Right lung (tissue), 10 donors: ENCODE measurements at places on chromosomes 7 and 10. TPM values are rescaled to one million over a fixed set of nuclear protein-coding genes. Genes with fewer than 3 reads are reported as not detected.
A peak's percentile ranks its signal among the peaks of the same experiment; 100 is the strongest.

GRCh38 chr10:78448994-78449418 lies 415.3 kb downstream of the RPS24 start:
- no peak for DNase-seq

GRCh38 chr10:7082967-7083366 lies 327.9 kb downstream of the SFMBT2 start:
- no peak for DNase-seq

The TRPV5 gene
- polyA plus RNA-seq = 0.09 TPM

DNA sequence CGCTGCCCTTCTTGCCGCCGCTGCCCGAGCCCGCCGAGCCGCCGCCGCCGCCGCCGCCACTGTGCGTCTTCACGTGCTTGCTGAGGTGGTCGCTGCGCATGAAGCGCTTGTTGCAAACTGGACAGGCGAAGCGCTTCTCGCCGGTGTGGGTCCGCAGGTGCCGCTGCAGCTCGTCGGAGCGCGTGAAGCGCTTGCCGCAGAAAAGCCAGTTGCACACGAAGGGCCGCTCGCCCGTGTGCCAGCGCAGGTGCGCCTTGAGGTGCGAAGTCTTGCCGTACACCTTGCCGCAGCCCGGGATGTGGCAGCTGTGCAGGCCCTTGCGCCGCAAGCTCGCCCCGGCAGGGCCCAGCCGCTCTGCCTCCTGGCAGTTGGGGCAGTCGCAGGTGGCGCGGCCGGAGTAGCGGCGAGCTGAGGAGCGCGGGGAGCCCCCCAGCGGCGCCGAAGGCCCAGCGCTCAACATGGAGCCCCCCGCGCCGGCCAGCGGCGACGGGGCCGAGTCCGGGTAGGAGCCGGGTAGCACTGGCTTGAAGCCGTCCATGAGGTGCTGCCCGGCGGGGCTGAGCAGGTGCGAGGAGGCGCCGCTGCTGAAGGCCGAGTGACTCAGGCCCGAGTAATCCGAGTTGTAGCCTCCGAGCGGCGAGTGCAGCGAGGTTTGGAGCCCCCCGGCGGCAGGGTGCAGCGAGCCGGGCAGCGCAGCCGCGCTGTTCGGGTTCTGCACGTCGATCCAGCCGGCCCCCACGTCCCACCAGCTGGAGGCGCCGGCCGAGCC lies 2.1 kb downstream of the SP8 start:
- no peak for DNase-seq

DNA sequence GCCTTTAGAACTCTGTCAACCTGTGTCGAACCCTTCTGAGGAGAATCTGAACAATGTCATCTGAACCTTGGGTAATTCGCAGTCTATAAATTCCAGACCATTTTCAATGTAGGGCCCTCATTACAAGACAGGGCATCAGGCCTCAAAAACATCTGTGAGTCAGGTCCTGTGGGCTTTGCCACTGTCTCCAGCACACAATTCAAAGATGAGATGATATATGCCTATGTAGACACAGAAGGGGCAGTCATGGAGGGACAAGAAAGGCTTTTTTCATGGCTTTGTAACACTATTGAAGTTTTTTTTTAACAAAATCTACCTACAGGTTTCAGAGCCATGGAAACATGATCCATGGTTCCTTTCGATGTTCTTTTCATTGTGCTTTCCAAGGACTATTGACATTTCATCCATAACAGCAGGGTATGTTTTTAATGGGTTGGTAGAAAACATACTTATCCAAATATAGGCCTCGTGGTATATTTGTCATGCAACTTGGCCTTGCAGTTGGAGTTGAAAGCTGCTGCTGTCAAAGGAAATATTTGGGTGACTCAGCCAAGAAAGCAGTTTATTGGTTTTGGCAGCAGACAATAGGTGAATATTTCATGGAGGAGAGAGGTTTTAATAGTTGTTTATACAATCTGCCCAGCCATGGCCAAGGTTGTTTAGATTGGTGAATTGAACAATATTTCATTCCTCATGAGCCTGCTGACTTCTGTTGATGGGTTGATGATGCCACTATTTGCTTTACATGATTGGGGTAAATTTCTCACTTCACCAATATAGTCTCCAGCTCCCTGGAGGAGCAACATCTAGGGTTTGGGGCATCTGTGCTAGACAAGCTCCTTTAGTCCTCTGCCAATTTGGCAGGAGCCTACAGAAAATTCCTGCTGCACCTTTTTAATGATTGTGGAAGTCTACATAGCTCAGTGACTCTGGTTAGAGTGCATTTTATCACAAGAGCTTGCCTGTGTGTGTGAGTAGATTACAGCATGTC lies 158.4 kb upstream of the TMEM72 start:
- no peak for DNase-seq

DNA sequence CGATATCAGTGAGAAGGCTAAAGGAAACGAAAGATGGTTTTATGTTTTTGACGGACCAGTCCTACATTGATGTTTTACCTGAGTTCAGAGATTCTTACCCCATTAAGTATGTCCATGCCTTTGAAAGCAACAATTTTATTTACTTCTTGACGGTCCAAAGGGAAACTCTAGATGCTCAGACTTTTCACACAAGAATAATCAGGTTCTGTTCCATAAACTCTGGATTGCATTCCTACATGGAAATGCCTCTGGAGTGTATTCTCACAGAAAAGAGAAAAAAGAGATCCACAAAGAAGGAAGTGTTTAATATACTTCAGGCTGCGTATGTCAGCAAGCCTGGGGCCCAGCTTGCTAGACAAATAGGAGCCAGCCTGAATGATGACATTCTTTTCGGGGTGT lies 27.7 kb downstream of the MET start:
- DNase-seq = no peak

The AGAP3 gene
- polyA plus RNA-seq = 79.2 TPM

DNA sequence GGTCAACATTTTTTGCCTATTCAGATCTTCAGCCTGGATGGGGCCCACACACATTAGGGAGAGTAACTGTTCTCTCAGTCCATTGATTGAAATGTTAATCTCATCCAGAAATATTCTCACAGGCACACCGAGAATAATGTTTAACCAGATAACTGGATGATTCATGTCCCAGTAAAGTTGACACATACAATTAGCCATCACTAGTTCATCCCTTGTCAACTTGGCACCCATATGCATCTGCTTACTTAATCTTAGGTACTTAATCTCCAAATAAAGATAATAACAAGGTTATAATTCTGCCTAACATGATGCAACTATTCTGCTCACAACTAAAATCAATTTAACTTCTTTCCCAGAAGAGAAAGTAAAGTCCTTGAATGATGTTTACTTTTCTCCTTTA lies 502.6 kb downstream of the ADRA2A start:
- DNase-seq = no peak

The CPED1 gene
- polyA plus RNA-seq = 22.1 TPM

- DNase-seq = no peak
Observed at GRCh38 chr7:37510043-37510634, 61.5 kb upstream of the ELMO1 start.

DNA sequence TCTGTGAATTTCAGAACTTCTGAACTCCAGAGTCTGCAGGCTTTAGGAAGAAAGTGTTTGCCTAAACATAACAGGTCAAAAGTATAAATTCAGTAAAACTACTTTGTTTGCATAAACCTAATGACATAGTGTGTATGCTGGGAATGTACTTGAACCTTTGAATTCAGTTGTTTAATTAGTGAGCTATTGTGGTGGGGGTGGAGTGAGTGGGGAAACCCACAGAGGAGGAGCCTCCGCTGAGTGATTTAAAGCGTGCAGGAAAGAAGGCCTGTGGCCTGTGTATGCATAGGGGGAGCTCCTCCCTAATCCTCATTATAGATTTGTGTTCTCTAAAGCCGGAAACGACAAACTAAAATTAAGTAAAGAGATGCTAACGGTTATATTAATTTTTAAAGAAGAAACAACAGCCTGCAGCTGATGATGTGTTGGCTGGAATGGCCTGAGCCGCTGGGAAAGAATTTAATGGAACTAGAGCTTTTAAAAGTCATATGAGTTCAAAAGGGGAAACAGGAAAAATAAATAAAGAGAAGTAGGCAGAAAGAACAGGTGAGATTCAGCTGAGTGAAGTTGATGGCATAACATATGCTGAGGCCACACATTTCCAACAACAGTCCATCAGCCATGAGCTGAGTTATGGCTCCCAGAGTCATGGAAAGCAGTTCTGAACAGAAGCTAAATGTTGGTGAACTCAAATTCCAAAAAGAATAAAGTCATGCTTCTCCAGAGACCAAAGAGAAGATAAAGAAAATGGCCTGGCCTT lies 595.0 kb downstream of the GRM8 start:
- peak; percentile 5 for DNase-seq

DNA sequence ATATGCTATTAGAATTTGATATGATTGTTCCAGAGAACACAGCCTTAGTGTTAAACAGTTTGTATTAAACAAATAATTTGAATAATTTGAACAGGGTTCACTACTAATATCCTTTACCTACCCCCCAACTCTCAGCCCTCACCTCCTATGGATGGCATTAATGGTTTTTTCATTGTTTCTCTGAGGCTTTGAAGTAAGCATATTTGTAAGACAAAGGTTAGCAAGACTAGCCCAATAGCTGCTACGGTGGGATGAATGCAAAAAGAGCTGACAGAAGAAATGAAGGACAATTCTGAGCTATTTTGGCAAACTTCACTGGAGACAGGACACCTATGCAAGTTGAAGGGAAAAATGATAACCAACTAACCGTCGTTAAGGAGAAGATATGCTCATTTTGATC lies 61.6 kb downstream of the ARL4A start:
- DNase-seq = no peak

The DNAH11 gene
- 2.4 TPM for polyA plus RNA-seq

The OR2A1 gene
- 1.4 TPM for polyA plus RNA-seq
